ENCODE measurements at places on chromosomes 13 and 19. TPM values are rescaled to one million over a fixed set of nuclear protein-coding genes. Genes with fewer than 3 reads are reported as not detected.
A peak's percentile ranks its signal among the peaks of the same experiment; 100 is the strongest.

The LENG1 gene
- total RNA-seq = 4.0 TPM

The CD37 gene
- total RNA-seq = 6.2 TPM

The VRK3 gene
- total RNA-seq = 32.7 TPM

The WIZ gene
- 16.1 TPM for total RNA-seq

The NCCRP1 gene
- total RNA-seq = 0.66 TPM

The ANKRD27 gene
- total RNA-seq = 9.6 TPM

The PEG3 gene
- total RNA-seq = 5.9 TPM

The HCST gene
- total RNA-seq = 5.2 TPM

The CLEC4G gene
- 6.6 TPM for total RNA-seq

The KRTDAP gene
- total RNA-seq = not detected

DNA sequence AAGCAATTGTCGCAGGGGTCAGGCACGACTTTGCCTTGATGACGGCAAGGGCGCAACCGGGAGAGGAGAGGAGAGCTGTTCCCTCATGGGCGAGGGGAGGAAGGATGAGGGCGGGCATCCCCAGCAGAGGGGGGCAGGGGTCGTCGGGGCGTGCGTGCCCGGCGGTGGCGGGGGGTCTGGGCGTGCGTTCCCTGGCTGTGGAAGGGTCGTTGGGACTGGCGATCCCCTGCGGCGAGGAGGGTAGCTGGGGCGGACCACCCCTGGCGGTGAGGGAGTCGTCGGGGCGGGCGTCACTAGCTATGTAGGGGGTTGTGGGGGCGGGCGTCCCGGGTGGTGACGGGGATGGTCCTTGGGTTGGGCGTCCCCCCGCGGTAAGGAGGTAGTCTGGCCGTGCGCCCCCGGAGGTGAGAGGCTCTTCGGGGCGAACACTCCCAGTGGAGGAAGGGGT, 1.7 kb downstream of the COMP start:
- no peak for DNase-seq

GRCh38 chr13:74289861-74290773, 155.9 kb upstream of the KLF12 start:
- DNase-seq = no peak

GRCh38 chr19:334296-335071, 10.1 kb downstream of the MIER2 start:
- DNase-seq = no peak

DNA sequence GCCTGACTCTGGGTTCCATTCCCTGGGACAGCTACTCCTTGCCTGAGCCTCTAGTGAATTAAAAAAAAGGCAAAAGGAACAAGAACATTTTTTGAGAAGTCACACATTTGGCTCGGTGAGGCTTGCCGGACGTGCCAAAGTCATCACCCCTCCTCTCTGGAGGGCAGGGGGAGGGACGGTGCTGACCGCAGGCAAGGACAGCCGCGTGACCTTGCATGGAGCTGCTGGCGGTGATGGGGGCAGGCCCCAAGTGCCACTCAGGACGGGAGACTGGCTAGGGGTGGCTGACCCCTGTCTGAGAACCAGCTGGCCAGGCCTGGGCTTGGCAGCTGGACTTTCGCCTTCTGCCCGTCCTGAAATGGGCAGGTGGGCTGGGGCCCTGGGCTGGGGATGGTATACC, 26.4 kb downstream of the MAP2K2 start:
- no peak for DNase-seq

DNA sequence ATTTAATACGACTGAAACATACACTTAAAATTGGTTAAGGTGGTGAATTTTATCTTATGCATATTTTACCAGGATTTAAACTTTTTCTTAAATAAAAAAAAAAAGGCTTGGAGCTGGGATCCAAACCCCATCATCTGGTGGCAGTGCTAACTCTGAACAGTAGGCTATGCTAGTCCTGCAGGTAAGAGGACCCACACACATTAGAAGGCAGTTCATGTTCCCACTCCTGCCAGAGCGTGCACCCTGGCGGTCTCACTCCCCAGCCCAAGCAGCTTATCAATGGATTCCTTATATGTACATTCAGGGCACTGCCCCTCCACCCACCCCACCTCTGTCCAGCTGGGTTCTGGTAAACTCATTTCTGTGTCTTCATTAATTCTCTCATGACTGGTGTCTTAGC, 31.3 kb upstream of the CEBPA start:
- DNase-seq = no peak

DNA sequence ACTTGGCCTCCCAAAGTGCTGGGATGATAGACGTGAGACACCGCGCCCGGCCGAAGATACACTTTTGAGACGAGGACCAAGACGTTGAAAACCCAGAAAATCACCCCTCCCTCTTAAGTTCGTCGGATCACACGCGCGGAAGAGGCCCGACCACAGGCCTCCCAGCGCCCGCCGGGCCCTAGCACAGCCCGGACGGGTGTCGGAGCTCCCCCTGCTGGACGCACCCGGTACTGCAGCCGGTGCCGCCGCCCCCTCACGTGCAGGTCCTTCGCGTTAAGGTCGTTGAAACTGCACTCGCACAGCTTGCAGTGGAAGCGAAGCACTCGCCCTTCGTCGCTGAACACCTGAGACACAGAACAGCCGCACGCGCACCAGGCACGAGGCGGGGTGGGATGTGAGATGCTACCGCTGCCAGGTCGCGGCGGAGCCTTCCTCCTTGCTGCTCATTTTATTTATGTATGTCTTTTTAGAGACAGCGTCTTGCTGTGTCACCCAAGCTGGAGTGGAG, 35.7 kb upstream of the MATK start:
- peak; percentile 51 for DNase-seq

GRCh38 chr19:43606569-43607229, 5.2 kb upstream of the SRRM5 start:
- DNase-seq = no peak

DNA sequence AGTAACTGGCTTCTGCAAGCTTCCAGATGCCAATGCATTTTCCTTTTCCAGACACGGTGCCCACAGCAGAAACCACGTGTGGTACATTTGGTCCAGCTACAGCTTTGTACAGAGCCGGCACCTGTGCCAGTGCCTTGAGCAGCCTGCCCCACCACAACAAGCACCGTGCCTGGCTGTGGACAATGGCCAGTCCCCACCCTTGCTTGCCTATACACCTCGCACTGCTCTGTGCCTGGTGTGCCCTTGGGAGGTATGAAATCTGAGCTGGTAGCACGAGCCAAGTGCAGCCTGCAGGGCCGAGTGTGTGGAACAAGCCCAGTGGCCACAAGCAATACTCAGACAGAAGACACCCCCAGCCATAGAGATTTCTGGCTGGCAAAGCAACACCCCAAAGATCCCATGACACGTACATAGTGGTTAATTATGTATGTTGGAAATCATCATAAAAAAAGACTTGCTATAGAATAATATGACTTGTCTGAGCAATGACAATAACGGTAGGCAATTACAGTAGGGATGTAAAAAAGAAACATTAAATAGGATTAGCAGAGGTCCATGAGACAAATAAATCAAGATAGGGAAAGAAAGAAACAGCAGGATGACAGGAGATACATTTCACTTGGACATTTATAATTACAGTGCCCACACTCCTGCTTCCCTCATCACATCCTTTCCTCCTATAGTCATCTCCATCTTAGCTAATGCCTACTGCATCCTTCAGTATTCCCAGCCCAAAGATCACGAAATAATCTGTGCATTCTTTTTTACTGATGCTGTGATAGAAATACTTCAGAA, 1399.5 kb downstream of the PCDH9 start:
- DNase-seq = no peak

- DNase-seq = no peak
Observed at GRCh38 chr19:4303819-4304537, 420 bp upstream of the FSD1 start.

GRCh38 chr19:1783354-1783753, 28.7 kb downstream of the ATP8B3 start:
- DNase-seq = no peak

- DNase-seq = no peak
Observed at GRCh38 chr19:12782174-12782423, 6.7 kb upstream of the HOOK2 start.

DNA sequence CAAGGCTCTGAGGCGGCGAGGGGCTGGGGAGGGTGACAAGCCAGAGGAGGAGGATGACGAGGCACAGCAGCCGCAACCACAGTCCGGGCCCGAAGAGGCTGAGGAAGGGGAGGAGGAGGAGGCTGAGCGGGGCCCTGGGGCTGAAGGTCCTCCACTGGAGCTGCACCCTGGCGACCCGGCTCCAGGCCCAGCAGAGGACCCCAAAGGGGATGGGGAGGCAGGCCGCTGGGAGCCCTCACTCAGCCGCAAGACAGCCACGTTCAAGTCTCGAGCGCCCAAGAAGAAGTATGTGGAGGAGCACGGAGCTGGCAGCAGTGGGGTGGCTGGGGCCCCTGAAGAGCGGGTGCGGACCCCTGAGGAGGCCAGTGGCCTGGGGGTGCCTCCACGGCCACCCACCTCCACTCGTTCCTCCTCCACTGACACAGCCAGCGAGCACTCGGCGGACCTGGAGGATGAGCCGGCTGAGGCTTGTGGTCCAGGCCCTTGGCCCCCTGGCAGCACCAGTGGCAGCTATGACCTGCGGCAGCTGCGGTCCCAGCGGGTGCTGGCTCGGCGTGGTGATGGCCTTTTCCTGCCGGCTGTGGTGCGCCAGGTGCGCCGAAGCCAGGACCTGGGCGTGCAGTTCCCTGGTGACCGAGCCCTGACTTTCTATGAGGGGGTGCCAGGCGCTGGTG, 2.9 kb downstream of the CIC start:
- DNase-seq = no peak

GRCh38 chr13:113540523-113540922, 44.0 kb upstream of the TFDP1 start:
- no peak for DNase-seq

DNA sequence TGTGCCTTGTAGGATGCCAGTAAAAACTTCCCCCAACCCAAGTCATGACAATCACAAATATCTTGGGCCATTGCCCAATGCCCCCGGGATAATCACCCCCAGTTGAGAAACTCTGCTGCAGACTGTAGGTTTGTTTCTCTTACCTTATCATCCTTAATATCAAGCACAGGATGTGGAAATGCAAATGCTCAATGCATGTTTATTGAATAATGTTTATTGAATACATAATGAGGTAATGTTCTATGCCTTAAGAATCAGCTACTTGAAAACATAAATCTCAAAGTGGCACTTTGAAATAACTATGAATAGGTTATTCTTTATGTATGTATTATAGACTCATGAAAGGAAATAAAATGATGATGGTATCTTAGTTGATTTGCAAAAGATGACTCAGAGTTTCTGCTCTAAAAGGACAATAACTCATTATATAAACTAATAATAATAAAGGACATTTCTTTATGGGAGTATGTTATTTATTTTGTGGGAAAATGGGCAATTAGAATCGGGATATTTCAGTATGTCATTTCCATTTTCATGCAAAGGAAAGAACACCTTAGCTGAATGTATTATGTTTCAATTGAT, 414.2 kb downstream of the EFNB2 start:
- no peak for DNase-seq

DNA sequence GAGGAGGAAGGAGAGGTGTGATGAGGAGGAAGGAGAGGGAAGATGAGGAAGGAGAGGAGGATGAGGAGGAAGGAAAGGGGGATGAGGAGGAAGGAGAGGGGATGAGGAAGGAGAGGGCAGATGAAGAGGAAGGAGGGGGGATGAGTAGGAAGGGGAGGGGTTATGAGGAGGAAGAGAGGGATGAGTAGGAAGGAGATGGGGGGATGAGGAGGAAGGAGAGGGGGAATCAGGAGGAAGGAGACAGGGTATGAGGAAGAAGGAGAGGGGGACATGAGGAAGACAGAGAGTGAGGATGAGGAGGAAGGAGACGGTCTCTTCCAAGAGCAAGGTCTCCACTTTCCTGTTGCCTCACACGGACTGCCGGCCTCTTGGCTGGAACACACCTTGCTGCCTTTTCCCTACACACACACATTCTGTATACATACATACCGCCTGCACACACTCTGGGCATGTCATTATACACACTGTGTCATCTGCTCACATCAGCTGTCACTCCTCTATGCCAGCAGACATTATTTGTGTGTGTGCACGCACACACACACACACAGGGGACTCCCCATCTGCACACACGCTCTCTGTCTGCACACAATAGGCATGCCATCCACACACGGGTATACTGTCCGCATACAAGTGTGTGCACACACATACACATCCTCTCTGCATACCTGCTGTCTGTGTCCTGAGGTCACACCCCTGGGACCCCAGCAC, 11.1 kb upstream of the VSTM2B start:
- no peak for DNase-seq

GRCh38 chr13:35162420-35162819, 220.3 kb downstream of the NBEA start:
- no peak for DNase-seq

DNA sequence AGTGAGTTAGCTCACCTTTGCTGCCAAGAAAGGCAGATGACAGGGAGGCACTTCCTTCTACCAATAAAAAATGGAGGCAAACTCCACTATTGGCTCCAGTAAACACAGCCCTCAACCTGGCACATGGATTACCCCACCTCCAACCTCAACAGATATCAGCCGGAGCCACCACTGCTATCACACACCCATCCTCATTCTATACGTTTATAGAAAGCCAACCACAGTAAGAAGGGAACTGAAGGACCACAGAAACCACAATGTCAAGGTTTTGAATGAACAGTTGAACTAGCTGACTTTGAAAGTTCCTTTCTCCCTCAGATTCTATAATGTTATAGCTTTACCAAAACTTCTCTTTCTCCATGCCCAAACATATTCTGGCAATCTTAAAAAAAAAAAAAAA, 526.2 kb downstream of the UQCRFS1 start:
- DNase-seq = no peak

DNA sequence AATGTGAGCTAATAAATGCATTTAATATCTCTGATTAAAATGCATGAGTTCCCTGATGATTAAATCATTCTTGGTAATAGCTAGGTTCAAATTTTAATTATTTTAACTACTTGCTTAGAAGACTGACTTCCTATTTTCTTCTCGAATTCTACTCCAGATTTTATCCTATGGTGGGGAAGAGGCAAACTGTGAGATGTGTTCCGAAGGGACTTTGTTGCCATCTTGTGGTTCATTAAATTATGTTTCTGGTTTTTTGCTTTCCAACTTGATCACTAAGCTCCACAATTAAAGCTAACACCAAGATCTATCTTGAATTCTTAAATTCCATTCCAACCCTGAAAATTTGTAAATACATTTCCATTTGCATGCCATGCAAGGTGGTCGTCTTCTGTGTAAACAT, 538.4 kb upstream of the PCDH20 start:
- no peak for DNase-seq

GRCh38 chr13:28718196-28718542, 601 bp downstream of the SLC46A3 start:
- DNase-seq = no peak

- DNase-seq = no peak
Observed at GRCh38 chr19:30064348-30064699, 122.3 kb downstream of the URI1 start.

All from body of pancreas (tissue), 4 donors.